ENCODE measurements at places on chromosomes 1 and 21.

DNA sequence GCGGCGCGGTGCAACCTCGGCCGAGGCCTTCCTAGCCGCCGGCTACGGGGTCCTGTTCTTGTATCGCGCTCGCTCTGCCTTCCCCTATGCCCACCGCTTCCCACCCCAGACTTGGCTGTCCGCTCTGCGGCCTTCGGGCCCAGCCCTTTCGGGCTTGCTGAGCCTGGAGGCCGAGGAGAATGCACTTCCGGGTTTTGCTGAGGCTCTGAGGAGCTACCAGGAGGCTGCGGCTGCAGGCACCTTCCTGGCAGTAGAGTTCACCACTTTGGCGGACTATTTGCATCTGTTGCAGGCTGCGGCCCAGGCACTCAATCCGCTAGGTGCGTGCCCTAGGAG, 379 bp downstream of the PPCS start:
- peak overlapping the region; percentile 98 for H3K27ac ChIP-seq
- H3K4me1 ChIP-seq: peaks cover 30% of the 10 kb centered on the region
- DNase-seq: no peak
- peak overlapping the region; percentile 91 for H3K4me3 ChIP-seq

DNA sequence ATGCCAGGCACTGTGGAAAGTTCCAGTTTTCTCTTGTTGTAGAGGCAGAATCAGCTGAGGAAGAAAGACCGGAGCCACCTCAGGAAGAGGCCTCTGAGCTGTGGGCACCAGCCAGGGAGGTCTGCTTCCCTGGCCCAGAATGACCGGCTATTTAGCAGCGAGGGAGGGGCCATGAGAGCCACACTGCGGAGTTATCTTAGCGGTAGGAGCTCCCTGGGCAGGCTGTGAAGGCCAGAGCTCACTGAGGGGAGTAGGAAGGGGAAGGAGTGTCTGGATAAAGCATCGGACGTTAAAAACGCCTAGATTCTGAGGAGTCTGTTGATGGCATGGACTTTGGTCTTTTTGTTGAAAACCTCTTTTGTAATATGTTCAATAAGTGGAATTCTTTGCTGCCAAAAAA, 36.5 kb downstream of the TSEN15 start:
- H3K36me3 ChIP-seq: no peaks in the 10 kb centered on the region
- no peaks in the 10 kb centered on the region for H3K4me1 ChIP-seq
- no peaks in the 10 kb centered on the region for H3K27me3 ChIP-seq
- H3K4me3 ChIP-seq: no peak overlapping the region
- no peak overlapping the region for H3K27ac ChIP-seq
- no peak for DNase-seq

DNA sequence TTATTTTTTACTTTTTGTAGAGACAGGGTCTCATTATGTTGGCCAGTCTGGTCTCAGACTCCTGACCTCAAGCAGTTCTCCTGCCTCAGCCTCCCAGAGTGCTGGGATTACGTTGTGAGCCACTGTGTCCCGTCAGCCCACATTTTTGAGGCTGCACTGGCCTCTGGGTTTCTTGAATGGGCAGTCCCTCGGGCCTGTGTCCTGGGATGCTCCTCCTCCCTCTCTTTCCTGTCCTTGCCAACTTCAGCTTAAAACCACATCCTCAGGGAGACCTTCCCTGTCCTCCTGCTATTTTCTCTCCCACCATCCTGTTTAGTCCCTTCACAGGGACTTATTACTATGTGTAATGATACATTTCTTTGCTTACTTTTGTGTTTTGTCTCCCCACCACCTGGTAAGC, 31.4 kb upstream of the LYST start:
- no peaks in the 10 kb centered on the region for H3K36me3 ChIP-seq
- no peak overlapping the region for H3K27ac ChIP-seq
- H3K4me1 ChIP-seq: peaks cover 27% of the 10 kb centered on the region
- no peaks in the 10 kb centered on the region for H3K27me3 ChIP-seq
- DNase-seq: no peak

- H3K36me3 ChIP-seq: no peaks in the 10 kb centered on the region
- H3K27ac ChIP-seq: no peak overlapping the region
- H3K4me1 ChIP-seq: peaks cover 6% of the 10 kb centered on the region
- no peaks in the 10 kb centered on the region for H3K27me3 ChIP-seq
Observed at GRCh38 chr1:245704341-245704740, 549.6 kb downstream of the KIF26B start.

DNA sequence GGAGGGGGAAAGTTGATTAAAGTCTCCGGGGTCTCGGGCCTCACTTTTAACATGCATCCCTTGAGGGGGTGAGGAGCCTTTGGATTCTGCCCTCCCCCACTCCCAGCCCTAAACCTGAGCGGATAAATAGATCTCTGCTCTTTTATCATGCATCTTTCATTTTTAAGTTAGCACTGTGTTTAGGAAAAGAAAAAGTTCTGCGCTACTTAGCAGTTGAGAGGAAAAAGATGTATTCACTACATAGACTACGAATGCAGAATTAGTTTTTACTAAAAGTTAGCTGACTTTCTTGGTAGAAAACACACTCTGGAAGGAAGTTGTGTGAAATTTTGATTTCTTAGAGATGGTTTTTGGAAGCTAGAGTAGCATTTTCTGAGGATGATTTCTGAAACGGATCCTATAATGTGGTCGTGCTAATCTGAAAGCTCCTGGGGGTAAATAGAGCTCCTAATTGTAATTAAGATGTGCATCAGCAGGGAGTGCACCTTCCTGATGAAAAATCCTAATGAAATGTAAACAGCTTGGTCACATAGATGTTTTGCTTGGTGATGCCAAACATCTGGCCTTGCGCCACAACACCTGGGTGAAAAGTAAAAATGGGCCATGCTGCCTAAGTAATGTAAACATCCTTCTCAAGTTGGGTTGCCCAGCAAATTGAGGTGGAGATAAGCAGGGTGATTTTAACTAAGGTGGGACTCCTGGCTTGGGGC, 1.8 kb downstream of the ROR1 start:
- H3K36me3 ChIP-seq: no peaks in the 10 kb centered on the region
- H3K27ac ChIP-seq: no peak overlapping the region
- no peak for DNase-seq
- H3K4me3 ChIP-seq: peak overlapping the region; percentile 83
- peaks cover 22% of the 10 kb centered on the region for H3K4me1 ChIP-seq

DNA sequence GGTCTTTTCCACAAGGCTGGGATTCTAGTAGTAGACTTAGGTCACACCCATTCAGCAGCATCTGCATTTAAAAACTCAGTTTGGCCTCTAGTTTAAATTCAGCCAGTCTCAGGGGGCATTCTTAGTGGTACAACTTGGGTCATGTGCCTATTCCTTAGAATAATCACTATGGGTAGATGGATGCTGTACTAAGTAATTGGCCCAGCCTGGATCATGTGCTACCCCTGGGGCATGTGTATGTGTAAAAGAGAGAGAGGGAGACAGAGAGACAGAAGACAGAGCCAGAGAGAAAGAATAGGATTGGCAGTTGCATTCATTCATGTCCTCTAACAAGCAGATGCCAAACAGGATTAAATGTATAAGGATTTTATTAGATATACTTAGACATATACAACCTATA, 13.6 kb upstream of the SYT14 start:
- no peak overlapping the region for H3K4me3 ChIP-seq
- H3K27me3 ChIP-seq: peaks cover 10% of the 10 kb centered on the region
- no peaks in the 10 kb centered on the region for H3K4me1 ChIP-seq
- no peaks in the 10 kb centered on the region for H3K36me3 ChIP-seq

DNA sequence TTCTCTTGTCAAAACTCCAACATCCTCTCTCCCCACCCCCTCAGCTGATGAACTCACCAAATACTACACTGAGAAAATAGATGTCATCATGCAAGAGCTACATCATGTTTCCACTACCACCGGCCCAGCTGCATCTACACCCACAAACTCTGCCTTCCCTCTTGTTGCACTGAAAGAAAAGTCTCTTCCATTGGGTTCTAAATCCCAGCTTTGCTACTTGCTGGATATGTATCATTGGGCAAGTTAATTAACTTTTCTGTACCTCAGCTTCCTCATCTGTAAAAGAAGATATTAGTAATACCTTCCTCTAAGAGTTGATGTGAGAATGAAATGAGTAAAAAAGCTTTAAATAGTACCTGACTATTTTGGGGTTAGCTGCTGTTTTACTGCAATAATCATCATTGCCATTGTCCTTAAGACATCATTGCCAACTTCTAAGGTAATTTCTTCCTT, 108.6 kb downstream of the OLFML2B start:
- H3K27me3 ChIP-seq: no peaks in the 10 kb centered on the region
- no peaks in the 10 kb centered on the region for H3K4me1 ChIP-seq
- no peak overlapping the region for H3K4me3 ChIP-seq

DNA sequence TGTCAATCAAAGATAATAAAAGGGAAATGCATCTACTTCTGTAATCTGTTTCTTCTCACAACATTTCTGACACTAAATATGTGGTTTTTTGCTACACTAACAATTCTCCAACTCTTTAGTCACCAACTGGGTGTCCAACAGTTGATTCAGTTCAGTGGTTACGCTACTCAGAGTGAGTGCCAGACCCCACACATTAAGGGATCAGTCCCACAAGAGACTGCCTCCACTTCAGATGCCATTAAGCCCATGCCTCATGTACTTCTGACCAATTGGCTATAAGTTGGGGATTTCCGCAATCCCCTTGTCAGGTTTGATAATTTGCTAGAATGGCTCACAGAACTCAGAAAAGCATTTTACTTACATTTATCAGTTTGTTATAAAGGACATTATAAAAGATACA, 28.4 kb downstream of the RNF2 start:
- no peak for DNase-seq
- H3K4me1 ChIP-seq: peaks cover 37% of the 10 kb centered on the region
- no peak overlapping the region for H3K27ac ChIP-seq
- H3K4me3 ChIP-seq: no peak overlapping the region

DNA sequence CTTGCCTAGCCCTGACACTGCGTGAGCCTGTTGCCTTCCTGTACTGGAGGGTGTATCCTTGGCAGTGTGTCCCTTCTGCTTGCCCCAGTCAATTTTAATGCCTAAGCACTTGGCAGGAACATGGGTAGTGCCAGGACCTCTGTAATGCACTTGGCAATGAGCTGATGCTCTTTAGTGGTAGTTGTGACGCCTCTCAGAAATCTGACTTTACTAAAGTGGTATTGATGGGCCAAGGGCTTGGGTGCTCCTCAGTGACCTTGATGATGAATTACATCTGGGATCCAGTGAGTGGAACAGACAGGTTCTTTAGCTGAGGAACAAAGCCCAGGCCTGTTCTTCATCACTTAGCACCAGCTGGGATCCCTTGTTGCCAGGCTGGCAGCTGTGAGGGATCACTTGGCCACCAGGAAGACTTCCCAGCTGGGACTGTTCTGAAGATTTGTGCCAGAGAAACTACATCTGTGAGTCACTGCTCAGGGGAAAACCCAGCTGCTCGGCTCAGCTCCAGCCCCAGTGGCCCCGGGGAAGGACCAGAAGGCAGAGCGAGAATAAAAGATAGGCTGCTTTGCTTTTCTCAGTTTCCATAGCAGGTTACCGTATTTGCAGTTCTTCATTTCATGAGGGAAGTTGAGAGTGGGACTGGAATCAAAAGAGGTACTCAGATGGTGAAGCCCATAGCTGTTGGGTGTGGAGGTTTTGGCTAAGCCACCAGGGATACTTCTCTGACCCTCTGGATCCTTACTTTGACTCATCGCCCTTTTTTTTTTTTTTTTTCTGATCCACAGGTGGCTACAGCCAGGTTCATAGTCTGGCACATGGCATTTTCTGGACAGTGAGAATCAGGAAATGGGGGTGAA, 28.5 kb upstream of the KCNA2 start:
- no peaks in the 10 kb centered on the region for H3K27me3 ChIP-seq
- peak overlapping the region; percentile 17 for H3K4me3 ChIP-seq
- peaks cover 47% of the 10 kb centered on the region for H3K4me1 ChIP-seq
- H3K36me3 ChIP-seq: no peaks in the 10 kb centered on the region
- peak overlapping the region; percentile 88 for H3K27ac ChIP-seq

DNA sequence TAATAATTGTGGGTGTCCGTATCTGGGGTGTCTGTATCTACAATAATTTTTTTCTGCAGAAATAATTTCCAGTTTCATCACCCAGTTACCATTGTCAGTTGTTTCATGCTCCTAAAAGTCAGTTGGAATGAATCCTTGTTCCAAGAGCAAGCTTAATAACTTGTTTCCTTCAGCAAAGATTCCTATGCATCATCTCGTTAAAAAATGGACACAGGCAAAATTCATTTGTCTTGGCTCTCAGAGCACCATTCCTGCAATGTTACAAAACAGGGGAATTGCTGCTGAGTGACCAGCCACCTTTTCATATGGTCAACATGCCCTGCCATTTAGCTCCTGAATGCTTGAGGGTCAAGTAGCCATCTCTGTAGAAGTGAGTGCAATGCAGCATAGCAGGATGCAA, 393.4 kb downstream of the KCNT2 start:
- H3K36me3 ChIP-seq: no peaks in the 10 kb centered on the region
- H3K27ac ChIP-seq: no peak overlapping the region
- no peaks in the 10 kb centered on the region for H3K27me3 ChIP-seq
- DNase-seq: no peak

- H3K4me1 ChIP-seq: no peaks in the 10 kb centered on the region
- no peak overlapping the region for H3K27ac ChIP-seq
- no peak for DNase-seq
- H3K36me3 ChIP-seq: peaks cover 24% of the 10 kb centered on the region
Observed at GRCh38 chr1:247184254-247184653, 12.4 kb upstream of the ZNF124 start.
